ENCODE measurements at places on chromosomes 16 and 17.
A peak's percentile ranks its signal among the peaks of the same experiment; 100 is the strongest.

GRCh38 chr17:18246880-18247612, 11.5 kb downstream of the FLII start:
- peak; percentile 67 for DNase-seq

- peak; percentile 21 for DNase-seq
Observed at GRCh38 chr17:39400547-39401411, 647 bp downstream of the FBXL20 start.

DNA sequence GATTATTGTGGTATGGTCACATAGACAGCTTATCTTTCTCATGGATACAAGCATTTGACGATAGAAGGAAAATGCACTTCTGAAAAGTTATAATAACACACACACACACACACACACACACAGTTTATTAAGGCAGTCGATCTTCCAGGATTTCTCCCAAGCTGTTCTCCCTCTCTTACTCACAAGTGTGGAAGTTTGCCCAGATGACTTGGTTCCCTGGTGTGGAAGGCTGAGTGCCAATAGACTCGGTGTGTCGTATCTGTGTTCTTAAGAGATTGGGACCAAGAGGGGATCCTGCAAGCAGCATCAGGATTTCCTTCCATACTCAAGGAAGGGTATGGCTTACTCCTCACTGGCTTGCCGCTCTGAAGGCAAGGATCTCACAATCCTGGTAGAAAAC, 279.6 kb downstream of the HS3ST3B1 start:
- peak; percentile 50 for DNase-seq

GRCh38 chr17:3735515-3735914, 11.8 kb downstream of the HASPIN start:
- DNase-seq = no peak

GRCh38 chr17:41392278-41392677, 5.1 kb downstream of the KRT31 start:
- DNase-seq = peak; percentile 65

DNA sequence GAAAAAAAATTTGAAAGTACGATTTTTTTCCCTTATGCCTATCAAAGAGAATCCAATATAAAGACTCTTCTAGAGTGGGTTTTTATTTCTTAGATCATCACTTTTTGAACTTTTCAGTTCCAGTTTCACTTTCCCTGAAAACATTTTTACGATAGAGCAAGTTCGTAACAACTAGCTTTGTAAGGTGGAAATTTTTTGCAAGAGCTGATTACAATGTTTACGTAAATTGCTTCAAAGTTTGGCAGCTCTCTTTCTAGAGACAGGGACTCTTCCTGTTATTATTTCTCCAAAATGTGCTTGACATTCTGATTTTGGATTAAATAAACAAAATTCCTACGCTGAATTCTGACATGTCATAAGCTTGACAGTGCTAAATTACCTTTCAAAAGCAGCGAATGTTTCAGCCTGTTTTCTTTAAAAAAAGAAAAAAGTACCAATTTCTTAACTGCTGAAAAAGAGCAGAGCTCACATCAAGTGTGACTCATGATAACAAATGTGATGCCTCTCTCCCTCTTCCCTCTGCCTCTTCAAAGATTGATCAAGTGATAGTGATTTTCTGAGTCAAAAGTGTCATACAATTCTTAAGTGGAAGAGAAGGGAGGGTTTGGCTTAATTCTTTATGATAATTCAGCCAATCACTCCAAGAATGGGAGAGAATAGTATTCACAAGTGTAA, 175.2 kb downstream of the KCNJ2 start:
- peak; percentile 10 for DNase-seq

GRCh38 chr17:21007646-21008045, 35.2 kb downstream of the USP22 start:
- DNase-seq = no peak

DNA sequence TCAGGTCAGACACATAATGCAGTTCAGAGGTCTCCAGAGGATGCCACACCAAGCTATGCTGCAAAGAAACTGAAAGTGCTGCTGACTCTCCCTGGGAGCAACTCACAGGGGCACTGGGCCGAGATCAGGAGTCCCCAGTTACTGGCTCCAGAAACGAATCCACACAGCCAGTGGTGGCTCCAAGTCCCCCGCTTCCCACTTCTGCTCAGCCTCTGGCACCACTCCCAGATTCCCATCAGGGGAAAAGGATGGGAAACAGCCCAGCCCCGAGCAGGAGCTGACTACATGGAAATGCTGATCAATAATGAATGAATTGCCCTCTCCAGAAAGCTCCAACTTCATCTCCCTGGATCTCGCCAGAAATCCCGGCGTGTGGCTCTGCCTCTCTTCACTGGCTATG, 62.3 kb upstream of the CDH5 start:
- DNase-seq = no peak

DNA sequence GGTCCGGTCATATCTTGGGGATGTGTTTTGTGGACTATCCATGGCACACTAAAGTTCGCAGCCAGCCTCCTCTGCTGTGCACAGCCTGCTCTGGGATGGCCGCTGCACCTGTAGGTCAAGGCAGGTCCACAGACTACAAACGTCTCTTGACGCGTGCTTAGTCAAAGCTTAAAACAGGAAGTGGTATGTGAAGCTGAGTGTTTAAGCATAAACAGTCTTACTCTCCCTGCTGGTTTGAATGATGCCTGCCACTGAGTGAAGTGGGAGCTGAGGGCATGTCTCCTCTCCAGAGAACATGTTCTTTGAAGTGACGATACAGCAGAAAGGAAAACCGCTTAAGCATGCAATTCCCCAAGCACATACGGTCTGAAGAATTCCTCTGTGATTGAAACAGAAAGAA, 365.6 kb downstream of the SLC39A11 start:
- peak; percentile 8 for DNase-seq

GRCh38 chr16:2716948-2717347, 3.1 kb downstream of the PRSS27 start:
- no peak for DNase-seq

GRCh38 chr17:57021226-57021940, 43.5 kb downstream of the SCPEP1 start:
- no peak for DNase-seq

GRCh38 chr16:6193718-6194117, 1096.1 kb upstream of the EEF2KMT start:
- no peak for DNase-seq

DNA sequence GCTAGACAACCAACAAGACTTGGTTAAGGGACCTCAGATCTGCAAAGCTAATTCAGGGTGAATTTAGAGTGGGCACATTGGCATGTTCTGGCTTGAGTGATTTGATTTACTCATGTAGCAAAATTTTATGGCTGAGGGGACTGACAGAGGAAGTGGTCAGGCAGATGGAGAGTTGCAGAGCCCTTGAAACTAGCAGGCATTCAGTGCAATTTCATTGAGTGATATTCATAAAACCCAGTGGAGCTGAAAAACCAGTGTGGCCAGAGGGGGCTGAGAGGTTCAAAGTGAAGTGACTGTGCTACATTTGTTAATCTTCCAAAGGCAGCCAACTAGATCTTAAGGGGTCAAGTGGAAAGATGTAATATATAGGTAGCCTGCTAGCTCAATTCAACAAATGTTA, 2.2 kb upstream of the TMEM94 start:
- DNase-seq = peak; percentile 30

GRCh38 chr17:31493656-31494155, 102.2 kb downstream of the RAB11FIP4 start:
- no peak for DNase-seq

GRCh38 chr16:2739625-2740430, 12.6 kb upstream of the SRRM2 start:
- DNase-seq = no peak

- peak; percentile 67 for DNase-seq
Observed at GRCh38 chr16:70695331-70696070, 9.6 kb upstream of the MTSS2 start.

DNA sequence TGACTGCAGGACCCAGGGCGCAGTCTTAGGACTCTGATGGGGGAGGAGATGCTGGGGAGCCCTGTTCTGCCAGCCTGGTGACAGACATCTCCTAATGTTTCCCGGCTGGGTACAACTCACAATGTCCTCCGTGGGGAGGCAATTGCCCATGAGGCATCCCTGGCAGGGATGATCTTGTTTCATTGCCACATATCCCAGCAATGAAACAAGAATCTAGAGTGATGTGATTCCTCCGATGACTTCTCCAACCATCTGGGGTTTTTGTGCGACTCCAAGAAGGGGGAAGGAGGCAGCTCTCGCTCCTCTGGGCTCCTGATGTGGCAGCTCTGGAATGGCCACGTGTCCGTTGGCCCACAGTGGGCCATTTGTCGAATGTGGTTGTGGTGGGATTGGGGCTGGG, 255.8 kb downstream of the SEC14L1 start:
- DNase-seq = no peak

Measured in EL (cell line).